H9 (cell line): ENCODE measurements at places on chromosomes 12 and 14.

- no peak for DNase-seq
Measured at GRCh38 chr14:56358851-56359614, 220.6 kb upstream of the TMEM260 start.

GRCh38 chr14:82719617-82720016 lies 1186.0 kb upstream of the SEL1L start:
- DNase-seq: no peak

GRCh38 chr12:46494424-46494823 lies 121.9 kb upstream of the SLC38A2 start:
- no peak for DNase-seq

- peak; percentile 90 for DNase-seq
Measured at GRCh38 chr14:70045844-70046535, 142.8 kb downstream of the SLC8A3 start.

GRCh38 chr12:644818-645552 lies 18.3 kb downstream of the NINJ2 start:
- DNase-seq: no peak

DNA sequence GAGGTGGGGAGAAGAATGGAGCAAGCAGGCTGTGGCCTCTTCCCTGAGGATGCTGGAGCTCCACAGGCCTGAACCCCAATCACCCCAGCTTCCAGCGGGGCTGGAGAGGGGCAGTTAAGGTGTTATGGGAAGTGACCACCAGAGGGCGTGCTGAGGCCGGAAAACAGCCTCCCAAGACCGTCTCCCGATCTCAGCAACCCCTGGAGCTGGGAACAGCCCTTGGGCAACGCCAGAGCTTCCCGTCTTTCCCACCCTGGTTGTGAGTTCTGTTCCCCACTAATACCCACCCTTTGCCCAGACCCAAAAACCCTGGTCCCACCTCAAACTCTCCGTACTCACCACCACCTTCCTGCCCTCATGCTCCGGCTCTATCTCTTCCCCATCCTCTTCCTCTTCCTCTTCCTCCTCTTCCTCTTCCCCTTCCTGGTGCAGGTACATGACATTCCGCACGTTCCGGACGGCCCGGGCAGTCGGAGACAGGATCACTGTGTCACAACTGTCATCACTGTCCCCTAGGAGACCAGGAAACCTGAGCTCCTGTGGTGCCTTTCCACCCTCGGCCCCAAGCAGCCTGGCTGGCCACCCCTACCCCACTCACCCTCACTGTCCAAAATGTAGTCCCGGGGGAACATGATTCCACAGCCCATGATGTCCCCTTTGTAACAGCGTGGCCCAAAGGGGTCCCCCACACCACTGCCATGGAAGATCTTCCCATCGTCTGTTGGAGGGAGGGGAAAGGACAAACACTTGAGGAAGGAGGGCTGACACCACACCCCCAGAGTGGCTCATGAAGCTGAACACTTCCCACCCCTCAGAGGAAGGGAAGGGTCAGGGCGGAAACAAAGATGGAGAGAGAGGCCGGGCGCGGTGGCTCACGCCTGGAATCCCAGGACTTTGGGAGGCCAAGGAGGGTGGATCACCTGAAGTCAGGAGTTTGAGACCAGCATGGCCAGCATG lies 12.9 kb downstream of the SPRYD3 start:
- DNase-seq: peak; percentile 80

DNA sequence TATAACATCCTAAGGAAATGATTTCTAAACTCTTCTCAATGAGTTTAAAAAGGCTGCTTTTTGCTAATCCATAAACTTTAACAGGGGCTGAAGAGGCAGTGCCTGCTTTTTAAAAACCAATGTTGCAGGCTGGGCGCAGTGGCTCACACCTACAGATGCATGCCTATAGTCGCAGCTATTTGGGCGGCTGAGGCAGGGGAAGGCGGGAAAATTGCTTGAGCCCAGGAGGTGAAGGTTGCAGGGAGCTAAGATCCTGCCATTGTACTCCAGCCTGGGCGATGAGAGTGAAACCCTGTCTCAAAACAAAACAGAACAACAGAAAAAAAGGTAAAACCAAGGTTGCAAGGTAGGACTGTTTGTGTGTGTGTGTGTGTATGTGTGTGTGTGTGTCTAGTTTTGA lies 531.2 kb downstream of the DIO2 start:
- peak; percentile 33 for DNase-seq

DNA sequence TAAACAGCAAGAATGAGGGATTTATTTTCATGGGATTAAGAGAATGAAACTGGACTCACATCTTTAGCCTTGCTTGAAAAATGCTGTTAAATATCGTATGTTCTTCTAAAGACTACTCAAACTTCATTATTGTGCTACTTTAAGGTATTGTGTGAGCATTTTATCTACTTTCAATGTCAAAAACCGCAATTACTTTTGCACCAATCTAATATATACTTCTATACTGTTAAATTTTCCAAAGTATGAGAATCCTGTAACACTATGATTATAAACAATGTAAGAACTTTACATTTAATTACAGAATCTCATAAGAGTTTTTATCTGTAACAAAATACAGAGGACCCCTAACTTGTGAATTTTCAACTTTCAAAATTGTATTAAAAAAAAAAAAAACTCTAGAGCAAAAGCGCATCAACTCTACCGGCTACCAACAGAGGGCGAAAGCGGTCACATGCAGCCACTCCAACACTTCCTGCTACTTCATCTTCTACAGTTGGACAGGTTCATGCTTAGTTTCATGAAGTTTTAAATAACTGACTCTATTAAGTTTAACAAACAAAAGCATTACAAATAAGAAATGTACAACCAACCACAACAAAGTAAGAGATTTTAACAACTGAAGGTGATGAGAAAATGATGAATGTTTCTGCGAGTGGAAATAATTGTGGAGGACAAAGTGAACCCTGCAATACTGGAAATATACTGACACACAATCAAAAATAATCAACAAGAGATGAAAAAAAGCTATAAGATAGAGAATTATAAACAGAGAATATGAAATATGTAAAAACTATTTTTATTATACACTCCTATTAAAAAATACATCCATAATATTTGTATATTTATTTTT lies 210.9 kb downstream of the MED13L start:
- DNase-seq: no peak

DNA sequence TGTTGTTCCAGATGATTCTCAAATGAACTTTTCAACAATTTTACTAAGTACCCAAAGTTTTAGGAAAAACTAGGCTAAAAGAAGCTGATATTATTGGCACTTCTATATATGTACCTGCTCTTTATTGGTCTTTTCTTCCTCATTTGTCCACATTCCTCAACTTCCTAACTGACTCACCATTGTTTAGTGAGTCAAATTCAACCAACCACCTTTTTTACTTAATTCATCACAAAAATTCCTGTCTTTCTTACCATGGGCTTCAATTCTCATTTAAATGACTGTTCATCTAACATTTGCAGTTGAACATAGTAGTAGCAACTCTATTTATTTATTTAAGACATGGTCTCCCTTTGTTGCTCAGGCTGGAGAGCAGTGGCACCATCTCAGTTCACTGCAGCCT lies 47.6 kb upstream of the SLC2A13 start:
- no peak for DNase-seq
